ENCODE measurements at places on chromosomes 3 and 15. TPM values are rescaled to one million over a fixed set of nuclear protein-coding genes. Genes with fewer than 3 reads are reported as not detected.

The RHCG gene
- total RNA-seq, result not detected

DNA sequence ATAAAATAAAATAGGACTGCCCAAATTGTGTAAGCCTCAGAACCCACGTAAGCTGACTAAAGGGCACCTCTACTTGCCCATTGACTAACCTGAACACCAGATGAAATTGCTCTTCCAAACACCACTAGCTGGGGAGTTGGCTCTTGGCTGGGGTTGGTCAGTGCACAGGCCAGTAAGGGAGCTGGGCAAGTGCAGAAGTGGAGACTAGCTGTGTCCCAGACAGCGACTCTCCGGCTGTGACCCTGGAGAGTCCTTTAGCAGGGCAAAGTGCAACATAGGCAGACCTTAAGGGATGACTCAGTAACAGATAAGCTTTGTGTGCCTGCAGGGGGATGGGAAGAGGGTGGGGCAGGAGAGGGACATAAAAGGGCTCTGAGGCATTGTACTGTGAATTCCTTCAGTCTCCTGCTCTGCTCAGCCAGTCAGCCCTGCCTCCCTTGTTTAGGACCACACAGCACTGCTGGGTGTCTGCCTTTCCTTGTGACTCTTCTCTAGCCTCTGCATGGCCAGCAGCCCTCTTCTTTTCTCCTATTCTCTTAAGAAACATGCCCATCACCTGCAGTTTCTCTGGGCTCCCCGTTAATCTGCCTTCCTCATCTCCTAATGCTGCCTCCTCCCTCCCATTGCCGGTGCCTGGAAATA, 13.2 kb downstream of the NR1I2 start:
- no peak for DNase-seq

DNA sequence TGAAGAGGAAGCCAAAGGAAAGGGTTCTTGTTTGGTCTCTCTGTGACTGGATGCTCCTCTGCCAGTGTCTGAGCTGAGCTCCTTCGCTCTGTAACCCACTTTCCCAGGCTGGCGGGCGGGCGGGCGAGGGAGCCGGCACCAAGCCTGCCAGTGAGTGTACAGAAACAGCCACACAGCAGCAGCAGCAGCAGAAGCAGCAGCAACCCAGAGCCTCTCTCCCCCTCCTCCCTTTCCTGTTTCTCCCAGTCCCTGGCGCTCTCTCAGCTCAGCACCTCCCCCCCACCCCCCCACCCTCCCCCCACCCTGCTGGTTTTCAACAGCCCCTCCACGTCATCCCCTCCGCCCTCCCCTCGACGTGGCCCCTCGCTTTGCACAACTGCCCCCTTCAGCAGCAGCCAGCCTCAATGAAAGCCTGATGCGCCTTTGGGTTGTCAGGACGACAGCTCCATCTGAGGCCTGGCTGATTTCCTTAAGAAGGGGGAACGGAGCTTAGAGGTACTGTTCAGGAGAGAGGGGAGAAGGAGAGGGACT, at the start of gene LSAMP:
Gene LSAMP (minus strand): TSS at position 177 of the 531 bp plus-strand sequence.
- DNase-seq, result no peak

- DNase-seq, result no peak
Measured at GRCh38 chr3:39809181-39809994, at the start of gene MYRIP. Gene MYRIP, plus strand, starts transcription at chr3:39809609. Its CDS starts 91,208 bp downstream, at chr3:39900817.

The SATB1 gene
- 4.4 TPM for total RNA-seq

DNA sequence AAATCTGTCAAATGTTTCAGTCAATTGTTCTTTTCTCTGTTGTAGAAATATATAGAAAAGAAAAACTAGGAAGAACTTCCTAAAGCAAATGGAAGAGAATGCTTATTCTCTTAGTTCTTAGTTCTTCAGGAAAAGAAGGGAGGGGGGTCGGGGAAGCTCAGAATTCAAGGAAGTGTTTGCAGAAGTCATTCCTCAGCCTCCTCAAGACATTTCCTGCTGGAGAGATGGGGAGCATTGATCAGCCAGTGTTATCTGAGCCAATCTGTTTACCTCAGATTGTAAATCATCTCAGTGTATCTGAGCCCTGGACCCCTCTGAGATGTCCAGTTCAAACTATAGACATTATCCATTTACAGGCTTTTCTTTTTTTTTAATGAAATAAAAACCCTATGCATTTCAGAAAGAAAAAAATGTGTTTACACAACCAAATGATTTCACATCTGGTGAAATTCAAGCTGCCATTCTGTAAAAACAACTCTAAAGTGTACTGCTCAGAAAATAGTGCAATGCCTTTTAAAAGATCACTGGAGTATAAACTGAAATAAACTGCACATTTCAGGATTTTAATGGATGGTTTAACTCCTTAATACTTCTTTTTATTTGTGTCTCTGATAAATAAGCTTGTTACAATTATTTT, 460.7 kb downstream of the ROBO1 start:
- no peak for DNase-seq

- DNase-seq, result no peak
Measured at GRCh38 chr3:133733226-133733625, 13.0 kb upstream of the TF start.
